ENCODE measurements at places on chromosomes 1 and 21. TPM values are rescaled to one million over a fixed set of nuclear protein-coding genes. Genes with fewer than 3 reads are reported as not detected.

Gene SYT2
- not detected for total RNA-seq

DNA sequence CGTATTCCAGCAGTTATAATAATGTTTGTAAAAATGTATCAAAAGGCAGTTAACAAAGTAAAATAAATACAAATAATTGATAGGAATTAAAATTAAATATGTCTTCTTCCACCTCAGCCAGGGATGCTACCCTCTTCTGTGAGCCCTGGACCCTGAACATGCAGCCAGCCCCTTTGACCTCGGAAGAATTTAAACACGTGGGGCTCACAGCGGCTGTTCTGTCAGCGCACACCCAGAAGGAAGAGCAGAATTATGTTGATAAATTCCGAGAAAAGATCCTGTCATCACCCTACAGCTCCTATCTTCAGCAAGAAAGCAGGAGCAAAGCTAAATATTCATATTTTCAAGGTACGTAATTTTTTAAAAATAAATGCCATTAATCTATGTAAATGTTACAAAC, 26.5 kb downstream of the UTS2 start:
- H3K4me1 ChIP-seq, result no peaks in the 10 kb centered on the region
- no peak overlapping the region for H3K4me3 ChIP-seq
- DNase-seq, result no peak
- H3K27me3 ChIP-seq, result no peaks in the 10 kb centered on the region

GRCh38 chr1:26391450-26391849, 18.9 kb upstream of the ZNF683 start:
- H3K27ac ChIP-seq, result no peak overlapping the region
- no peak overlapping the region for H3K4me3 ChIP-seq
- no peaks in the 10 kb centered on the region for H3K27me3 ChIP-seq
- no peaks in the 10 kb centered on the region for H3K4me1 ChIP-seq
- H3K36me3 ChIP-seq, result no peaks in the 10 kb centered on the region
- no peak for DNase-seq

GRCh38 chr1:226617109-226617508, 68.5 kb downstream of the STUM start:
- H3K27me3 ChIP-seq, result peaks cover 56% of the 10 kb centered on the region
- no peaks in the 10 kb centered on the region for H3K4me1 ChIP-seq
- H3K27ac ChIP-seq, result no peak overlapping the region
- H3K36me3 ChIP-seq, result peaks cover 2% of the 10 kb centered on the region

DNA sequence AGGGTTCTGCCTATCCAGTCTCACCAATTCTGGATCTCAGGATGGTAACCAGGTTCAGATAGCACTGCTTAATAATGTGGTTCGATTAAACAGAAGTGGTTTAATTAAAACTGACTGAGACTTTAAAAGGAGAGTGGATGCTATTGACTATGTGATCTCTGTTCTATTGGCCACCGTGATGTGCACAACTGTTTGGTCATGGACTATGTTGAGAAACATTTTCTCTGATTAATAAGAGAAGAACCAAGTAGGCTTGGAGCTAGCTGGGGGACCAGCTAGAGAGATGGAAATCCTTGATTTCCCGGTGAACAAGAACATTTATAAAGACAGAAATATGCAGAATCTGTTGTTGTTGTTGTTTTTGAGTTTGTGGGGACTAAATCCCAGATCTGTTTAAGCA, 36.5 kb downstream of the DPT start:
- H3K27me3 ChIP-seq, result no peaks in the 10 kb centered on the region
- no peaks in the 10 kb centered on the region for H3K36me3 ChIP-seq
- H3K27ac ChIP-seq, result no peak overlapping the region
- no peak overlapping the region for H3K4me3 ChIP-seq
- no peak for DNase-seq

Measured in osteocyte (in vitro differentiated cells).